Mesothelial cell of epicardium (in vitro differentiated cells): ENCODE measurements at places on chromosomes 2 and 18. TPM values are rescaled to one million over a fixed set of nuclear protein-coding genes. Genes with fewer than 3 reads are reported as not detected.

The RALB gene
- 25.1 to 25.9 TPM (median 25.3 TPM) in 3 replicates for total RNA-seq

The C2orf76 gene
- total RNA-seq, result 8.4 to 12.2 TPM (median 9.2 TPM) in 3 replicates

DNA sequence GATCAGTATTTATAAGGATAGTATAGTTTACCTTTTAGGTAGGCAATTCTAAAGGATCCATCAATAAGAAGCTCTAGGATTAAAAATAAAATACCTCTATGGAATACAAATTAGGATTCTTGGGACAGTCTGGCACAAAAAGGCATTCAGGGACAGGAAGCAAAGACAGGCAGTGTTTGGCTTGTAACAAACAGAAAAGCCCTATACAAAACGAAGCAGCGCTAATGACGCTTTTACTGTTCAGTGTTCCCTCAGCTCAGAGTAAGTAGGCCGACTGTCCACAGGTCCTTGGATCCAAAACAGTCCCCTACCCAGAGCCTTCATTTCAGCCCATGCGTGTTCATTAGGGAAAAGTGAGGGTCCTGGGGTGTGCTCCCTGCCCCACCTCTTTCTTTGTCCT lies 236.3 kb downstream of the AGPS start:
- no peak overlapping the region for H3K4me3 ChIP-seq
- no peak for DNase-seq
- H3K36me3 ChIP-seq, result peaks cover 3% of the 10 kb centered on the region
- peaks cover 34% of the 10 kb centered on the region for H3K4me1 ChIP-seq
- H3K27ac ChIP-seq, result no peak overlapping the region

GRCh38 chr2:175167076-175167791 lies 769 bp downstream of the ATF2 start:
- H3K4me3 ChIP-seq, result peak overlapping the region; percentile 100
- no peaks in the 10 kb centered on the region for H3K27me3 ChIP-seq
- peaks cover 29% of the 10 kb centered on the region for H3K4me1 ChIP-seq
- DNase-seq, result peak; percentile 22
- H3K27ac ChIP-seq, result peak overlapping the region; percentile 100
- no peaks in the 10 kb centered on the region for H3K36me3 ChIP-seq
